ENCODE measurements at places on chromosomes 5 and 9.

- no peak for DNase-seq
These were observed 239.6 kb downstream of the KDM4C start for GRCh38 chr9:6997330-6997729.

DNA sequence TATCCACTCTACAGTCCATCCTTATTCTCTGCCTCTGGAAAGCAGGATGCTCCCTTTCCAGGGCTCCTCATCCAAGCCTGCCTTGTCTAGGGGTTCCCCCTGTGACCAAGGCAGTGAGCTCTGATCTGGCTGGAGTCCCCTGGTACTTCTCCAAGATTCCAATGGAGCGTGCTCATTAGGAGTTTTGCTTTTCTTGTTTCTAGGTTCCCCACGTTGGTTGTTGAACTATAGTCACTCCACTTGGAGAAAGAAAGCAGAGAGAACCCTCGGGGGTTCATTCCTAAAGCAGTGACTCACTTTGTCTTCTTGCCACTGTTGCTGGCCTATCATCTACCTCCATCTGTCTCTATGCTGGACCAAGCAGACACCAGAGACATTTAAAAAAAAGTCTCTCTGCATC is 192.6 kb downstream of the TLE4 start:
- DNase-seq = no peak

- no peak for DNase-seq
These were observed 22.1 kb upstream of the MARCHF6 start for GRCh38 chr5:10331341-10331796.

DNA sequence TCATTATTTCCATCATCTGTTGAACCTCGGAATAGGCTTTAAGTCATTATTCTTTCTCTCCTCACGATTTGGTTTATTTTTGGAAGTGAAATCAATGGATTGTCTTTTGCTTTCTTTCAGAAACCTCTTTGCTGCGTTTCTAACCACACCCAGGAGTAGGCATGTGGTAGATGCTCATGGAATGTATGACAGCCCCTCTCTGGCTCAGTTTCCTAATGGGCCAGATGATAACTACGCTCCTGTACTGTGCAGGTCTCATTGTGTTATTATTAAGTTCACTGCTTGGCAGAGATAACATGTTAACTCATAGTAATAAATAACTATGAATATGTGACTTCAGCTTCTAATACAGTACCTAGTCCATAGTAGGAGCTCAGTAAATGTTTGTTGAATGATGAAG is 175.5 kb upstream of the KLF4 start:
- DNase-seq = no peak

GRCh38 chr5:95723632-95724369 is 7.3 kb upstream of the RHOBTB3 start:
- no peak for DNase-seq

- no peak for DNase-seq
These were observed 425.3 kb upstream of the CDH6 start for GRCh38 chr5:30768056-30768690.

- no peak for DNase-seq
These were observed 25.8 kb upstream of the CARNMT1 start for GRCh38 chr9:75053869-75054268.

GRCh38 chr5:135913713-135914626 is 18.3 kb upstream of the IL9 start:
- DNase-seq = no peak

DNA sequence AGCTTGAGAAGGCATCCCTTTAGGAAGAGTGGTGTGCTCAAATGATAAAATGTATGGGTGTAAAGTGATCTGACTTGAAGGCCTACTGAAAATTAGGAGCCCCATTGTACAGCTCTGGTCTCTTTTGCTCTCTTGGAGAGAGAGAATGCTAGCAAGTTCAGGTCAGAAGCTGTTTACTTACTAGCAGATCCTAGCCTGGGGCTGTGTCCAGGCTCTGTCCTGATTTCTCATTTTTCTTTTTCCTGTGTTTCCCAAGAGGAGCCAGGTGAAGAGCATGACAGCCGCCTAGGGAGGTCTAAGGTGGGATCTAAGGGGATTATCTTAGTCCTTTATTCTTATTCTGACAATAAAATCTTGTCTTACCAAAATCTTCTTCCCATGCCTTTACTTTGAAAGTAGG is 272.8 kb downstream of the NNT start:
- DNase-seq = no peak

DNA sequence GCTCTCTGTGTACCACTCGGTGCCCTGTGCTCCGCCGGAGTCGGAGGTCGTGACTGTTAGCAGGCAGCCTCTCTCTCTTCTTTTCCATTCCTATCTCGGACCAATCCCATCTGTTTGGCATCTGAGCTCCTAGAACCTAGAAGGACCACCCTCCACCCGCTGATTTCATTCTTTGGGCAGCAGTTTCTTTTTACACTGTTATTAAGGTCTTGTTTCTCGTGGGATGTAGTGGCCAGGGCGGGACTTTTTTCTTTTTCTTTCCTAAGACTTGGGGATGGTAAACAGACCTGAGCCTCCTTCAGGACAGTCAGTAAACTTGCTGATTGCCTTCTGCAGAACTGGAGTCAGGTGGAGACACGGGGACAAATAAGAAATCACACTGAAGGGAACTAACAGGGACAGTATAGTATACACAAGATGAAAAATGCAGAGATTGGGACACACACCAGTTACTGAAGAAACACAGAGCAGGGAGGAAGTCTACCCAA is 500 bp downstream of the URM1 start:
- no peak for DNase-seq

DNA sequence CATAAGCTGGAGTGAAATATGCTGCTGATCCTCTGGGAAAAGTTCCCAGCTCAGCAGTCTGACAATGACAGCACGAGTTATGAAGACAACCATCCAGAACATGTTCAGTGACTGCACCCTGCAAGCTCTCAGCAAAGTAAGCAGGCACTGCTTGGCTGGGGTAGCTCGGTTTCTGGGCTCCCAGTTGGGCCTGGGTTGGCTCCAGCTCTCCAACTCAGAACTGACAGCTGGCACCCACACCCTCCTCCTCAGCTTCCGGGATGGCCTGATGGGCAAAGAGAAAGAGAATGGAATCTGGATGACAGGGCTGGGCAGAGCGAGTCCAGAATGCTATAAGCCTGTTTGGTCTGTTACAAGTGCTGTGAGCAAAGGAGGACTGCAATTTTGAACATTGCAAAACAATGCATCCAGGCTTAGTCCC is 185.0 kb downstream of the CSNK1G3 start:
- DNase-seq = no peak

All from NK-92 treated with Interleukin-12 subunit alpha and Interleukin-12 subunit beta, amount 100 ng/mL, for 24 hours (cell line).